M059J (cell line): ENCODE measurements at places on chromosomes 3 and 15. TPM values are rescaled to one million over a fixed set of nuclear protein-coding genes. Genes with fewer than 3 reads are reported as not detected.

DNA sequence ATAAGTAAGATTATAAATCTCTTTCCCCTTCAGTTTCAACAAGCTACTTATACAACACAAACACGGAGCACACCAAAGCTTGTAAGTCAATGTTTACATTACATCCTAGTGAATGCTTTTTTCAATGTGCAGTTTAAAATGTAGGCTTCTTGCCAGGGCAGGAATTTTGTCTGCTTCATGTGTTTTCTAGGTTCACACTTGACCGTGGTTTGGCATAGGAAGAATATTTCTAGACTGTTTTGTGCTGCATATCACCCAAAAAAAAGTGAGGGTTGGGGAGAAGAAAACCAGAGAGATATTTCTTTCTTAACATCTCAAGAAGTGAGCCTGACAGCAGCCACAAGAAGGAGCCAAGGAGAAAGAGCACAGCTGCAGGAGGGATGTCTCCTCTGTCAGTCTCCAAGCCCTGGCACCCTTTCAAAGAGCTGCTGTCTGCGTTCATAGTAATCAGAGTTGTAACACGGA lies 255.8 kb downstream of the MEIS2 start:
- peak; percentile 18 for DNase-seq

The PLSCR4 gene
- total RNA-seq: 19.3 and 20.4 TPM in 2 replicates

DNA sequence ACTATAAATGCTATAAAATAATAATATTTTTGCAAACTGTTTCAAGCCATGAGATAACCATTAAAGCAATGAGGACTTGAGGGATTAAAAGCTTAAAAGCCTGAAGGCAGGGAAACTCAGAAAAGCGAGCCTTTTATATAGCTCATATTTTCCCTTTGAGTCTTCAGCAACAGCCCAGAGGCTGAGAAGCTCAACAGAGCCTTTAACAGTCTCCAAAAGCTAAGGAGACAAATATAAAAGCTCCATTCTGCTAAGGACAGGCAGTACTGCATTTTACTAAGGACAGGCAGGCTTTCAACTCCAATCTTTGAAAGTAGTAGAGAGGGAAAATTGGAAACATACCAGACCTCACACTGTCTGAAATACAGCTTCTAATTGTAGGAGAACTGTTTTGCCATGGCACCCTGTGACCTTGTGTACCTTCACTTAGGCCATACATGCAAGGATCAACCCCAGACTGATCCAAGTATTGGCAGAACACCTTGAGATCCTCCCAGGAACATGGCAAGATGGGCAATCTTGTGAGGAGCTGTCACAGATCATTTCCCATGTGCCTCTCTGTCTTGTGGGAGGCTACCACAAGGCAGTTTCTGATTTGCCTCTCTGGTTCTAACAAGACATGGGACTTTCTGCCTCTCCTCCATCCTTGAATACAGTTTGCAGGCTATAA lies 53.1 kb upstream of the ARNT2 start:
- DNase-seq: no peak

The SLC24A5 gene
- total RNA-seq: not detected in 2 replicates

The USF3 gene
- 9.9 and 13.8 TPM in 2 replicates for total RNA-seq

The LYZL4 gene
- total RNA-seq: not detected in 2 replicates

- peak; percentile 97 for DNase-seq
These were observed 1.8 kb upstream of the RTP3 start for GRCh38 chr3:46495901-46496456.
